Stimulated activated CD4-positive, alpha-beta T cell treated with anti-CD3 and anti-CD28 coated beads, Interleukin-2, amount 100 ng/mL, for 24 hours (primary cell): ENCODE measurements at places on chromosomes 16 and 17.

GRCh38 chr16:4892361-4893102 lies 44.4 kb downstream of the PPL start:
- no peak for DNase-seq

DNA sequence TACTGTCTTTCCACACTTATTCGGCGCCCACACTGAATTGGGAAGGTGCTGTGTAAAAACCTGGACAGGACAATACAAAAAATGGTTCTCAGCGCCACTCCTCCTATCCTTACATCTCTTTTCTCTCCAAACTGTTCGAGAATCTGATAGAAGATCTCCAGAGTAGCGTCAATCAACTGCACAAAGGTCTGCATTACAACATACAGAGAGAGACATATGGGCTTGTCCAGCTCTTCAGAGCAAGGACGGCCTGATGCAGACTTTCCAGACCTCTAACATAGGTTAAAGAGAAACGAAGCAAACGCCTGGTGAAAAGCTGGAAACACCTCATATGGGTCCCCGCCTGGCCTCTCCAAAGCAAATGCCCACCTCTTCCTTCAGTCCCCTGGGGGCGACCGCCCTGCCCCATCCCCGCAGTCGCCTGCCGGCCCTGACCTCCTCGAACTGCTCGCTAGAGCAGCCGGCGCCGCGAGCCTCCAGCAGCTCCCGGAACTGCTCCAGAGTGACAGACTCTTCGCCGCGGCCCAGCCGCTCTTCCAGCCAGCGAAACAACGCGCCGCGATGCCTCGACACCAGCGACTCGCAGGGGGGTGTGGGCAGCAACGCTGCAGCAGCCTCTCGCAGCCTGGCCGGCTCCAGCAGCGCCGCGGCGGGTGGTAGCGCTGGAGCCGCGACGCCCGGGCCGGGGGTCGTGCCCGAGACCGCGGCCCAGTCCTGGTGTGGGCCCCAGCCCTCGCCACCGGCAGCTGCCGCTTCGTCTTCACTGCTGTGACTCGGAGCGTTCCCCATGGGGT lies 526 bp downstream of the ZZEF1 start:
- DNase-seq = peak; percentile 38

DNA sequence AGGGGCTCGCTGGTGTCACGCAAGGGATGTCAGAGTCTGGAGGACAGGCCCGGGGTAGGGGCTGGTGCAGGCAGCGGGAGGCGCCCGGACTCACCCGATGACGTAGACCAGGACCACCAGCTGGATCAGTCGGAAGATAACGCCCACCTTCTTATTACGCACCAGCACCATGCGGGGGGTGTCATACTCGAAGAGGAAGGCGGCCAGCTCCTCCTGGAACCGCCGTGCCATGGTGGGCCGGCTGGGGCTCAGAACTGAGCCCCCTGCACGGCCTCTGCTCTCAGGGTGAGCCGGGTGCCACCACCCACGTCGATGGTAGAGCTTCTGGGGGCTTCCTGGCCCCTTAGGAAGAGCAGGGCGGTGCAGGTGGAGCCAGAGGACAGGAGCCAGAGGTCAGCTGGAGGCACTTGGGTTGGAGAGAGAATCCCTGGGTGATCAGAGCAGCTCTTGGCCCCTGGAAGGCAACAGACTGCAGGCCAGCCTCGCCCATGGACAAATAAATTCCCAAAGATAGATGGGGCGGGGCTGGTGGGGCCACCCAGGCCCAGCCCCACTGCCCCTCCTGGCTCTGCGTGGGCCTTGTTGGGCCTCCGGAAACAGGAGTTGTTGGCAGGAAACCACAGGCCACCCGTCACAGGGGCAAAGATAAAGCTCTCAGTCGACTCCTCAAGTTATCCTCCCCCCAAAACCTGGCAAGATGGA lies at the start of gene P2RX1:
Gene P2RX1, minus strand, starts transcription at position 471 of the 702 bp plus-strand sequence. Its CDS starts 240 bp downstream, at position 231.
- DNase-seq = peak; percentile 40

GRCh38 chr16:14539631-14540030 lies 90.4 kb downstream of the PARN start:
- no peak for DNase-seq

GRCh38 chr17:34393401-34393800 lies 30.4 kb upstream of the CCL1 start:
- no peak for DNase-seq

- no peak for DNase-seq
These were observed 12.2 kb downstream of the C16orf95 start for GRCh38 chr16:87304951-87305350.

DNA sequence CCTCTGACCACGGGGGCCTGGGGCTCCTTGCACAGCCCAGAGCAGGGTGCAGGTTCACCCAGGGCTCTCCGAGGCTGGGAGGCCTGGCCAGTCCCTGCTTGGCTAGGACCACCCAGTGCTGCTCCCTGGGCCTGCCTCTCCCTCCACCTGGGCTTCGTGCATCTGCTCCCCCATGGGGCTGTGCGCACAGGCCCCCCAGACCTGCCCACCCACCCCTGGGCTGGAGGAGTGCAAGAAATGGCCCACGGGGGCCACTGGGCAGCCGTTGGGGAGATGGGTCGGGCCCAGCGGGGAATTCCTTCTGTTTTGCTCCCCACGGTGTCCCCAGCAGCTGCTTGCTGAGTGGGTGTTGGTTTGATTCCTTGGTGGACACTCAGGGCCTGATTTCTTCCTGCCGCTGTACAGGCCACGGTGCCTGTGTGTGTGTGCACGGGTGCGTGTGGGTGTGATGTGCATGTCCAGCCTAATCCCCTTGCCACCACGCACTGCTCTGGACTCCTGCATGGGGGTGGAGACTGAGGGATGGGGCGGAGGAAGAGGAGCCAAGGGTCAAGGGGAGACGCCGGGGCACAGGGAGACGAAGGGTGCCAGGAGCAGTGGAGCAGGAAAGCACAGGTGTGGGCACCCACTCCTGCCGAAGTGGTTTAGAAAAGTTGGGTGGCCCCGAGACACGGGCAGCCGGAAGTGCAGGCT lies 8.5 kb downstream of the PRSS27 start:
- no peak for DNase-seq

GRCh38 chr16:15484662-15485061 lies 50.3 kb downstream of the BMERB1 start:
- DNase-seq = no peak

GRCh38 chr17:51427323-51427811 lies 167.0 kb downstream of the UTP18 start:
- no peak for DNase-seq

GRCh38 chr16:84825896-84826557 lies 6.2 kb downstream of the CRISPLD2 start:
- no peak for DNase-seq

GRCh38 chr17:7356072-7356549 lies 1.2 kb downstream of the TMEM95 start:
- DNase-seq = peak; percentile 91

DNA sequence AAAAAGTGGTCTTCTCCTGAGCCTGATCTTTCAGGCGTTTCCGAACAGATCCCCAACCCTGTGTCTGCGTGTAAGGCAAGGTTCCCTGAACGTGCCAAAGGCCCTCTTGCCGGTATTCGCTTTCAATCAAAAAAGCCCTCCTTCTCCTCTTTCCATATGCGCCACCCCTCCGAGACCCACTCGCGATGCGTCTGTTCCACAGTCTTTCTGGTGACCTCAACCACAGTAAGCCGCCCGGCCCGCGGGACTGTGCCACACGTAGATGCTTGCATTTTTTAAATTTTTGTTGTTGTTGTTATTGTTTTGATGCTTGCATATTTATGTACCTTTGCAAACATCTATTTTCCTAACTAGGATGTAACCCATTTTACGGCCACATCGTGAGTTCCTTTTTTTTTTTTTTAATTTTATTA lies 607 bp upstream of the PRPSAP1 start:
- no peak for DNase-seq

DNA sequence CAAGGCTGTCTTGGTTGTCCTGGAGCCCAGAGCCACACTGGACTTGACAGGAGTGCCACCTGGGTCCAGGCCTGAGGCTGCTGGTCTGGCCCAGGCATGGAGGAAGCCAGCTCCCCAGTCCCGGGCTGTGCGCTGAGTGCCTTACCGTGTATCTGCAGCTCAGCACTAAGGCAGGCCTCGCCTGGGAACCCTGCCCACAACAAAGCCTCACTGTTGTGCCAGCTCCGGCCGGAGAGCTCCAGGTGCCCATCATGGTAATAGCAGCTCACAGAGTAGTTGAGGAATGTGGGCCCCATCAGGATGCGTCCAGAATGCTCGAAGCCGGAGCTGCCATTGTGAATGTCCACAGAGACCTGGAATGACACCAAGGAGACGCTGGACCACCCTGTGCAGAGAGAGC lies 72.2 kb downstream of the RMI2 start:
- no peak for DNase-seq

DNA sequence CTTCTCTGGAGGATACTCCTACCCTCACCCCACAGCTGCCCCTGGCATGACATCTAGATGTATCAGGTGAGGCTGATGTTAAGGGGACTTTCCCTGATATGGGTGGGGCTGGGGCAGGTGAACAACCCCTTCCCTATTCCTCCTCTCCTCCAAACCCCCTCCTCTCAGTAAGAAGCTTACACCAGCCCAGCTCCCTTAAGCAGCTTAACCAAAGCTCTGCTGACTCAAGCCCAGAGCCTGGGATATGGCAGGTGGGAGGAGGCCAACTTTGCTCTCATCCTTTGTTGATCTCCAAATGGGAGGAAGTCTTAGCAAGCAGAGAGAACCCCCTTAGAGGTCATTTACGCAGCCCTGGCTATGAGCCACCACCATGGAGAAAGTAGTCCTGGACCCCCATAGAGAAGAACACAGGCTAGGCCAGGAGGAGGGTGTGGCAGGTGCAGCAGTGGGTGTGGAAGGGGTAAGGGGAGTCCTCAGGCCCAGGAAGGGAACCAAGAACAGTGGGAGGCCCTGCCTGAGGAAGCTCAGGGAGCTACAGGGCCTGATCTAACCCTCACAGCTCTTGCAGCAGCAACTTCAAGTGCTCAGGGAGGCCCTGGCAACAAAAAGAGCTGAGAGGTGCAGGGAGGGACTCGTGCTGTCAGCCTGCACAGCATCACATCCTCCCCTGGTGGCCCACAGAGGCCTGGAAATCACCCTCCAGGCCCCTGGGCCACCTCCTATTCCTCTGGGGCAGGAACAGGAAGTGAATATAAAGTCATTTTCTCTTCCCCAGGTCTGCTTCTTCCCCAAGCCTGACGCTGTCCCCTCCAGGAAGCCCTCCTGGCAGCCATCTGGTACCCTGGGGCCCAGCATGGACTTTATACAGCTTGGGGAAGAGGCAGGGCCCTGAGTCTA lies 2.9 kb downstream of the UNC119 start:
- peak; percentile 56 for DNase-seq

DNA sequence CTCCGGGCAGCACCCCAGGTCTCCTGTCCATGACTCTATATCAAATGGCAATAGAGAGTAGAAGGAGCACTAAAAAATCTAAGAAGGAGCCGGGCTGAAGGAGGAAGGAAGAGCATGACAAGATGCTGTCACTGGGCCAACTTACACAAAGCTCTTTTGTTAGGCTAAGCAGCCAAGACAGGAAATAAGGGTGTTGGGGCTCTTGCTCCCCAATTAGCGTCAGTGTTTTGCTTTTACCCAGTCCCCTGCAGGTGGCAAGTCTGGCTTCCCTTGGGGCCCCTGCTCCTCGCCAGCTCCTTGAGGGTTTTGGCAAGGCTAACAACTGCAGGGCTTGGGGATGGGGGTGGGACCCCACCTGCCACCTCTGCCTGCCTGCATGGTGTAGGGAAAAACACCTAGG lies 120.5 kb downstream of the CCT6B start:
- DNase-seq = no peak

GRCh38 chr16:50501251-50501650 lies 46.9 kb upstream of the NKD1 start:
- no peak for DNase-seq

DNA sequence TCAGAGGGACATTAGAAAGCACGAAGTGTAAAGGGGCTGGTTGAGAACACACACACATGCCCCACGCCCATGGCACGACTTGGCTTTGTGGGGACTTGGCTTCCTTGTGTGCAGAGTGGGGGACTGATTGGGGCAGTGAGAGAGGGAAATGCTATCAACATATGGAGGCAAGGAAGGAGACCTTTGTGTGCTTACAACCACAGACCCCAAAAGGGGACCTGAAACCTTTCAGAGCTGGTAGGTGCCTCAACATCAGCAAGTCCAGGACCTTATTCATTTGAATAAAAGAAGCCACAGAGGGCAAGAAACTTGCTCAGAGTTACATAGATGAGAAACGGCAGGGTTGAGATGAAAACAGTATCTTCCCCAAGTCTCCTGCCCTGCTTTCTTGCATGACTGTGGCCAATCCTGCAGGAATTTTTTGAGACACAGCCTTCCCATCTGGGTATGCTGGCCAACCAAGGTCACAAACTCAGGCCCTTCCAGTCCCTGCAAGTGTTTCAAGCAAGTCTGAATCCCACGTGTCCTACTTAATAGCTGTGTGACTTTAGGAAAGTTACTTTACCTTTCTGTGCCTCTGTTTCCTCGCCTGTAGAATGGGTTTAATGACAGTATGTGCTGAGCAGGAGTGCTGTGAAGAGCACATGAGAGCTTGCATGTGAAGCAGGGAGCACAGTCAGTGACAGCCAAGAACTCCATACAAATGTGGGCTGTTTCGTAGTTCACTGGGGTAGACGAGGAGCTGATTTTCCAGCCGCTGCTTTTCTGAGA lies 26.2 kb downstream of the C16orf78 start:
- DNase-seq = no peak

DNA sequence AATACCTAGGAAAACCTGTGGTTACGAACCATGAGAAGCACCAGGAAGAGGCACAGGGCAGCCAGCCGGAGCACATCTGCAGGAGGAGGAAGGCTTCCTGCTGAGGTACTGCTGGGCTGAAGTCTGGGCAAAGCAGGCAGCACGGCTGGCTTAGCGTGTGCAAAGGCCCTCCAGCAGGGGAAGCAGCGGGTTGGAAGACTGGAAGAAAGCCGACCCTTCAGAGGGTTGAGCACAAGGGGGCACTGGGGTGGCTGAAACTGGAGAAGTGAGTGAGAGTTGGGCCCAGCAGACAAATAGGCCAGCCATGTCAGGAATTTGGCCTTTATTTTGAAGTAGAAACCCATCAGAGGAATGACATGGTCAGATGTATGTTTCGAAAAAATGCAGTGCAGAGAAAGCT lies 12.1 kb upstream of the HSD3B7 start:
- no peak for DNase-seq

DNA sequence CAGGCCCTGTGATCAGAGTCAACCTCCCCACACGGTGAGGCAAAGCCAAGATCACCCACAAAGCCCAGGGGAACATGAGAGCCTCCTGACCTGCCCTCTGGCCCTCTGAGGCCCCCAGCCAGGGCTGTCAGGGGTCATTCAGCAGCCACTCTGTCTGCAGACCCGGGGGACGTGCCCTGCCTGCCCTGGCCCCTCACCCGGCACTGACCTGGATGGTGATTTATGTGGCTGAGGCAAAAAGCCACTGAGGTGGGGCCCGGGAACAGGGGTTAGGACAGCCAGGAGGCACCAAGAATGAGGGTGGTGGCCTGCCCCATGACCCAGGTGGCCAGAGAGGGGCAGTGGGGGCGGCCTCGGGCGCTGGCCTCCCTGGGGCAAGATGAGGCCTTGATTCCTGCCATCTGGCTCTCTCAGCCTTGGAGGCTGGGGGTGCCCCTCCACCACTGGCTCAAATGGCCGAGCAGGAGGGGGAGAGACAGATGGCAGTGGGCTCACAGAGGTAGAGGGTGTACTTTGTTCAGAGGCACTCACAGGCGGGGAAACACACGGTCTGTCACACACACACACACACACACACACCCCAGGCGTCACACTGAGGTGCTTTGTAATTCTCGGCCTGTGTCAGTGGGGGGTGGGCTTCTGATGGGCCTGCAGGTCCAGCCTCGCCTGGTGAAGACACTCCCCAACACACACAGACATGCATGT lies 174.0 kb upstream of the GSE1 start:
- DNase-seq = no peak
